ENCODE measurements at places on chromosomes 3 and 15.

DNA sequence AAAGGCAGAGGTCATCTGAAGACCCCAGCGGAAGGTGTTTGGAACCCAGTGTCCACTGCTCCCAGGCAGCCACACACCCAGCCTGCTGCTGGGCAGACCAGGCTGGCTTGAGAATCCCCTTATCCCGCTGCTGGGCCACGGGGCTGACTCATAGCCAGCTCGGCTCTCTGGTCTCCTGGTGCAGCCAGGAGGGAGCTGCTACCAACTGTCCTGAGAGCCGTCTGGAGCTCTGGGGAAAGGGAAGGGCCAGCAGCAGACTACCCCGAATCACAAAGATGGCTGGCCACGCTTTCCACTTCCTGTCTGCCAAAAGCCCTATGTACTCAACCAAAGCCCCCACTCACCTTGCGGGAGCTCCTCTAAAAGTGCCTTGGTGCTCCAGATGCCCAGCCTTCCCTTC lies 38.3 kb downstream of the WHAMM start:
- DNase-seq: no peak

- no peak for DNase-seq
Observed at GRCh38 chr3:106398891-106399600, 530.2 kb upstream of the CBLB start.

- no peak for DNase-seq
Observed at GRCh38 chr3:170865209-170866094, 4.5 kb downstream of the RPL22L1 start.

DNA sequence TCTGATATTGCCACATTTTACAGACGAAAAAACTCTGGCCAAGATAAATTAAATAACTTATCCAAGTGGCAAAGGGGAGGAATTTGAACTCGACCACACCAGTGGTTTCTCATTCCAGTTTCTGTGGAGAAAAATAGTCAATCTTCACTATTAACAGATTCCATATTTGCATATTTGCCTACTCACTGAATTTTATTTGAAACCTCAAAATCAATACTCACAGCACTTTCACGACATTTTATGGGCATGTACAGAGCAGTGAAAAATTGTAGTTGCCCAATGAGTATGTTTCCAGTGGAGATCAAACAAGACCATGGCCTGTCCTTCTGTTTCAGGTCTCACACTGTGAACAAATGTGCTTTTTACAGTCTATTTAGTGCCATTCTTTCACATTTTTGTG lies 374.3 kb downstream of the MAGI1 start:
- DNase-seq: no peak

- DNase-seq: no peak
Observed at GRCh38 chr3:16808393-16809107, 76.2 kb upstream of the PLCL2 start.

GRCh38 chr3:177357352-177358090 lies 160.2 kb upstream of the TBL1XR1 start:
- DNase-seq: peak; percentile 12

GRCh38 chr3:171088964-171089754 lies 62.6 kb upstream of the SLC2A2 start:
- no peak for DNase-seq

- DNase-seq: no peak
Observed at GRCh38 chr3:107987036-107987939, 103.5 kb downstream of the CD47 start.

GRCh38 chr3:123800362-123800682 lies 83.8 kb downstream of the MYLK start:
- DNase-seq: no peak

DNA sequence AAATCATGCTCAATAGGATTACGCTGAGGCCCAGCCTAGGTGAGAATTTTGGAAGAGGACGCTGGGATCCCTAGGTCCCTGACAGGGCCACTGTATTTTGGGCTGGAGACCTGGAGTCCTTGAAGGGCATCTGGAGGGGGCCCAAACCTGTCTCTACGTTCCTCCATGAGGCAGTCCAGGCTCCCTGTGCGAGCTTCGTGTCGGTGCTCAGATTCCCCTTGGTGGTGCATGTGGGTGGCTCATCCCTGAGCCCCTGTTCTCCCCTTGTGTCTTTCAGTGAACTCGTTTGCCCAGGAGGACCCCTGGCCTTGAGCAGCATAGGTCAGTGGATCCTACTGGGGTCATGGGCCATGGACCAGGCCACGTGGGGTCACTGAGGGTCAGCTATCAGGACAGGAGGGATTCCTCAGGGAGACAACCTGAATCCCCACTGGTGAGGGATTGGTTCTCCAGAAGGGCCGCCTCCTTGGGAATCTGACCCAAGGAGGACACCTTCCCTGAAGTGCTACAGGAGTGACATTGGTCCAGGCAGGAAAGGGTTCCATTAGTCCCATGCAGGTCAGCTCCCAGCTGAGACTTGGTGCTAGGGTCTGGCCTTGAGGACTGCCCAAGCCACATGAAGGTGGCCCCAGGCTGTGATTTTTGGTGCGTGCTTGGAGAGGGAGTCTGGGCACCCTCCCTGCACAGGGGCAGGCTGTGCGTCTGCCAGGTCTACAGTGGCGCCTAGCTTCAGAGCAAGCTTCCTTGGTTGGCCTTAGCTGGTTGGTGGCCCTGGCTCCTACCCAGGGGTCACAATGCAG lies 229.8 kb downstream of the SNRPN start:
- no peak for DNase-seq

GRCh38 chr15:53404930-53405493 lies 354.5 kb downstream of the WDR72 start:
- no peak for DNase-seq

DNA sequence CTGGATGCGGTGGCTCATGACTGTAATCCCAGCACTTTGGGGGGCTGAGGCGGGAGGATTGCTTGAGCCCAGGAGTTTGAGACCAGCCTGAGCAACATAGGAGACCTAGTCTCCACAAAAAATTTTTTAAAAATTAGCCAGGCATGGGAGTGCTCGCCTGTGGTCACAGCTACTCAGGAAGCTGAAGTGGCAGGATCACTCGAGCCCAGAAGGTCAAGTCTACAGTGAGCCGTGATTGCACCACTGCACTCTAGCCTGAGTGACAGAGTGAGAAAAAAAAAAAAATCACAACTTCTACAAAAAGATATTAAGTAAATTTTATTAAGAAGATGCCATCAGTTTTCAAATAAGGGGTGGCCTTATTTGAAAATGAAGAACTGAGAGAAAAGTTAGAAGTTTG lies 11.9 kb upstream of the PLA2G4D start:
- DNase-seq: no peak

DNA sequence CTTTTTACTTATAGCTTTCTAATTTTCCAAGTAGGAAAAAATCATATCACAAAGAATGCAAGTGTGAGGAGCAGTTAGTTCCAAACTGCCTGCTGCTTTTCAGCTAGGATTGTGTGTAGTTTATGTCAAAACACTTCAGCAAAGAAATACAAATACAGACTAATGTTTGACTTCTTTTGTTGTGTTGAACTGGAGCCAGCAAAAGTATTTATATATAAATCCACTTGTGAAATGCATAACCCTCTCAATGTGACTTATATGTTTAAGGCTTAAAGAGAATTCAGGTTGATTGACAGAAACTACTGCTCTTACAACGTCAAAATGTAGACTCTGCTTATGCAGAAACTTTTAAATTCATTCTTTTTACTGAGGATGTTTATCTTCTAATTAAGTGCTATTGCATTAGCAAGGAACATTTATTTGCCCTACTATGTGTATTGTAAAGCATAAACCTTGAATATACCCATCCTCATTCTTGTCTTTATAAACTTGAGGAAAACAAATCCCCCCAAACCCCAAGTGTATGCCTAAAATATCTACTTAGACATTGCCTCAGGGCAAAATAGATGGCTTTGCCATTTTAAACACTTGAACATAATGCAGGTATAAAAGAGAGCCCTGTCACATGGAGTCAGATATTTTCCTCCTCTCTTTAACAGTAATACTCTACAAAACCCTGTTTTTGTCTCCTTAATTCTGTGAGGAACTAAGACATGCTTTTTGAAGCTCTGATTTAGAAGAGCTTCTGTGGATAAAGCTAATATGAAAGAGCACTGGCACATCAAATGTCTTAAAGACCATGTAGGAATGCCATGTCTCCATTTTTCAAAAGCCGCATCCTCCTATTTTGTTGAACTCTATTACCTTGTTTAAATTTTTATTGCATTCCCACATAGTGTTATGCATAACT lies 302.8 kb upstream of the TBC1D5 start:
- no peak for DNase-seq

DNA sequence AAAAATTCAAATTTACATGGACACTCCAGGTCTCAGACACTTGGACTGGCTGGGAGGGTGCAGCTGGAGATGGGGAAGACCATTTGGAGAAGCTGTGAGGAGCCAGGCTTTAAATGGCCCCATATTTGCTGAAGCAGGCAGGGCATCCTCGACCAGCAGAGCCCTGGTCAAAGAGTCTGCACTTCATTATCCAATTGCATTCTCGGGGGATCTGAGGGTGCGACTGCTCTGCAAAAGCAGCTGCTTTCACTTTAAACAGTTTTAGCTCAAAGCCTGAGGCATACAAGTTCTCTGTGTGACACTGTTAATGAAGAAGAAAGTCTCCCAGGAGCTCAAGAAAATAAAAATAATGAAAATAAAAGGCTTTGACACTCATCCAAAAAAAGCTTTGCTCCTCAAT lies 98.0 kb upstream of the SLC25A36 start:
- no peak for DNase-seq

- DNase-seq: no peak
Observed at GRCh38 chr3:62939707-62940106, 64.5 kb upstream of the CADPS start.

- no peak for DNase-seq
Observed at GRCh38 chr15:101597360-101597928, 54.7 kb downstream of the TM2D3 start.

GRCh38 chr3:119305286-119305685 lies 11.1 kb downstream of the ARHGAP31 start:
- no peak for DNase-seq

GRCh38 chr3:77179762-77180161 lies 139.9 kb downstream of the ROBO2 start:
- DNase-seq: no peak

- DNase-seq: no peak
Observed at GRCh38 chr15:76512971-76513370, 176.4 kb downstream of the ISL2 start.

GRCh38 chr3:54563501-54564200 lies 364.2 kb downstream of the LRTM1 start:
- no peak for DNase-seq

All from activated CD4-positive, alpha-beta T cell treated with anti-CD3 and anti-CD28 coated beads for 4 hours (primary cell).